H9 (cell line): ENCODE measurements at places on chromosomes 12 and 14. TPM values are rescaled to one million over a fixed set of nuclear protein-coding genes. Genes with fewer than 3 reads are reported as not detected.
A peak's percentile ranks its signal among the peaks of the same experiment; 100 is the strongest.

DNA sequence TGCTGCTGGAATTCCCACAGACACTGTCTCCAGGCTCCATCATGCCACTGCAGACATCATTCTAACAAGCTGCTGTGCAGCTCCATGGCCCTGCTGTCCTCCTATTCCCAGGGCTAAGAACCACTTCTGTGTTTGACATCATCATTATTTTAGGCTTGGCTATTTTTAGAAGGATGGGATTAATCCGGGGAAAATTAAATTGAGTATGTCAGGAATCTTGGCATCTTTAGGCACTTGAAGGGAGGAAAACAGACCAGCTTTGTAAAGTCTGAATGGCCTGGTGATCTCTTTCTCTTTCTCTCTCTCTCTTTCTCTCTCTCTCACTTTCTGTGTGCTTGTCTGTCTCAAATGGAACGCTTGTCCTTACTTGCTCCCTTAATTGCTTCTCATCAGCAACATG is 568.3 kb upstream of the FLRT2 start:
- DNase-seq, result no peak

- no peak for DNase-seq
These were observed 54.3 kb upstream of the PYGL start for GRCh38 chr14:50998612-50999011.

DNA sequence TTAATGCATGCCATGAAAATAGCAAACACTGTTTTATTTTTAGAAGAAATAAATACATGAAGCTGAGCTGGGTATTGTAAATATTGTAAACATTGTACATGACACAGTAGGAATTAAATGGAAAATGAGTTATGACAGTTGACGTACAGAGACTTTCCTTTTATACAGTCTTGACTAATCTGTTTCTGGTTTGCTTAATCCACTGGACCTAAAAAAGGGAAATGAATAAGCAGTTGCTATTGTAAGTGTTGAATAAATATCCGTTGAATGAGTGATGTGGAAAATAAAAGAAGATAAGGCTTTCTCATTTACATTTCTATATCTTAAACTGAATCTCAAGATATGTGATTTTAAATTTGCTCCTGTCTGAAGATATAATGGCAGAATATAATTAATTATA is 15.0 kb downstream of the PMCH start:
- no peak for DNase-seq

GRCh38 chr14:105885561-105886320 is 359.4 kb downstream of the TMEM121 start:
- no peak for DNase-seq

- DNase-seq, result no peak
These were observed 1493.1 kb upstream of the FLRT2 start for GRCh38 chr14:84036840-84037239.

DNA sequence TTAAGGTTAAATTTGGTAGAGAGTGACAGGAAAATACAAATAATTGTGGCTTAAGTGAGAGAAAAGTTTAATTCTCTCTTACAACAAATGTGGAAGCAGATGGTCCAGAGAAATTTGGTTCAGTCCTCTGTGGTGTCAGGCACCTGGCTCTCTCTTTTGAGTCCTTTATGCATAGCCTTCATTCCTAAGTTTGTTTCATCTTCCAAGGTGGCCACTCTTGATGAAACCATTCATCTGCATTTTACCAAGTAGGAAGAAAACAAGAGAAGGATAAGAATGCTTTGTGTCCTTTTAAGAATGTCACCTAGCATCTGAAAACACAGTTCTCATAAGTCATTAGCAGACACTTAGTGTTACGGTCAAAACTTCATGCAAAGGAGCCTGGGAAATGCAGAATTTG is 442.5 kb downstream of the CCER1 start:
- DNase-seq, result no peak

- no peak for DNase-seq
These were observed 14.5 kb downstream of the DPF3 start for GRCh38 chr14:72879431-72879830.

DNA sequence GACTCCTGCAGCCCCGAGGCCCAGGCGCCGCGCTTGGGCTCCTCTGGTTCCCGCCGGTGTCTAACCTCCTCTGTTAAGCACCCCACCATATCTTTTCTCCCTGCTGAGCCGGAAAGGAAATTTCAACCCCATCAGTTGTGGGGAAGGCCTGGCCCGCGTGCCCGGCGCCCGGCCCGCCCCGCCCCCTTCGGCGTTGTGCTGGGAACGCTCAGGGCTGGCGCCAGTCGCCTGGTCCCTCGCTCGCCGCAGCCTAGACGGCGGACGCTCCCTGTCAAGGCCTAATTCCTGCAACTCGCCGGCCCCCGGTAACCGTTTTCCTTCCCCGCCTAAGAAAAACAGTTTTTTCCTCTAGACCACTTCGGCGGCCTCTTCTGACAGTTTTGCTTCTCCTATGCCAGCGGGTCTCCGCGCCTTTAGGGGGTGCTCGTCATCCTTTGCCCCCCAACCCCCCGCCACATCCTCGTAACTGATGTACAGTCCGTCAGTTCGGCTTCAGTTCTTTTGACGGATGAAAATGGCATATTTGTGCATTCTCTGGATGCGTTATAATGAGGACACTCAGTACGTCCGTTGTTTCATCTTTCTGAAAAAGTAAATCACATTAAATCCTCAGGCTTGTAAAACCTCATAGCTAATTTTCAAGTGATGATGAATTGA is 506 bp upstream of the NAP1L1 start:
- no peak for DNase-seq

DNA sequence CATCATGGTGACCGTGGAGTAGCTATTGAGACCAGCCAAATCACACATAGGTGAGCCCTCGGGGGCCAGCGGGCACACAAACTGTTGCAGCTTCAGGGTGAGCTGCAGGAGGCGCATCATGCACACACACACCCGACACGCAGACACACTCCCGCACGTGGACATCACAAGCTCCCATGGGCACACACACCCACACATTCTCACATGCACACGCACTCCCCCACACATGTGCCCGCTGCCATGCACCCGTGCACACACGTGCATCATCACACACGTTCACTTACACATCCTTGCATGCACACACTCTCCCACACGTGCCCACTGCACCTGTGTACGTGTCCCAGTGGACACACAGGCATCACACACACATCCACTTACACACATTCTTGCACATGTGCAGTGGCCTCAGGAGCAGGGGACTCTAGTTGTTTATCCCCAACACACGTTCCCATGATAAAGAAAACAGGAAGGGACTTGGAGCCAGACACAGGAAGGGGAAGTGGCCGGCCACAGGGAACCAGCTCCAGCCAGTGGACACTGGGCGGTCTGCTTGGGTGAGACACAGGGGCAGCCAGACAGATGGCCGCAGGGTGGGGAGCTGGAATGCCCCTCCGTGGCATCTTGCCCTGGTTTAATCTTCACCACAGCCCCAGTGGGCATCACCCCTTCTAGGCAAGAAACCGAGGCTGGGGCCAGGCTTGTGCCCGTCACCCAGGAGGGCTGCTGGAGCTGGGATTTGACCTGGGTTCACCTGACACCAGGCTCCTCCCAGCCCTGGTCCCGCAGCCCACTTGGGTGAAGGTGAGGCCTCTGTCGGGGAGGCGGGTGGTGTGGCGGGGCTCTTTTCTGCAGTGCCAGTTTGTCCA is 49.7 kb downstream of the CYP46A1 start:
- DNase-seq, result peak; percentile 24

GRCh38 chr12:65570451-65571130 is 253.7 kb upstream of the HMGA2 start:
- DNase-seq, result no peak

DNA sequence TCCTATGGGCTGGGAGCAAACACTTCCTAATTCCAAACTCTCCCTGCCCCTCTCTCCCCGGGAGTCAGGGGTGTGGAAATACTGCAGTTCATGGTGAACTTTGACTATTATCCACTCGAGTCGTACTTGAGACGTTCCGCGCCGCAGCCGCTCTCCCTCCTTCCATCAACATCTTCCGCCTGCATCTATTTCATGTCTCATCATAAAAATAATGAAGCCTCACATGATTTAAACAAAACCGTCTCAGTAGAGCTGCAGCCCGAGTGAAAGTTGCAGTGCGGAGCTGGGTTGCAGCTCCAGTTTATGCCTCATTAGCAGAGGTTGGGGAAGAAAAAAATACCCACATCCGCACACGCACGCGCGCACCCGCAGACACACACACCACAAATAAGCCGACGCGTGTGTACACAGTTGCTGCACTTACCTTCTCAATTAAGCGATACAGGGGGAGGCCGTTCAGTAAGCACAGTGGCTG is 283 bp downstream of the LMO3 start:
- no peak for DNase-seq

DNA sequence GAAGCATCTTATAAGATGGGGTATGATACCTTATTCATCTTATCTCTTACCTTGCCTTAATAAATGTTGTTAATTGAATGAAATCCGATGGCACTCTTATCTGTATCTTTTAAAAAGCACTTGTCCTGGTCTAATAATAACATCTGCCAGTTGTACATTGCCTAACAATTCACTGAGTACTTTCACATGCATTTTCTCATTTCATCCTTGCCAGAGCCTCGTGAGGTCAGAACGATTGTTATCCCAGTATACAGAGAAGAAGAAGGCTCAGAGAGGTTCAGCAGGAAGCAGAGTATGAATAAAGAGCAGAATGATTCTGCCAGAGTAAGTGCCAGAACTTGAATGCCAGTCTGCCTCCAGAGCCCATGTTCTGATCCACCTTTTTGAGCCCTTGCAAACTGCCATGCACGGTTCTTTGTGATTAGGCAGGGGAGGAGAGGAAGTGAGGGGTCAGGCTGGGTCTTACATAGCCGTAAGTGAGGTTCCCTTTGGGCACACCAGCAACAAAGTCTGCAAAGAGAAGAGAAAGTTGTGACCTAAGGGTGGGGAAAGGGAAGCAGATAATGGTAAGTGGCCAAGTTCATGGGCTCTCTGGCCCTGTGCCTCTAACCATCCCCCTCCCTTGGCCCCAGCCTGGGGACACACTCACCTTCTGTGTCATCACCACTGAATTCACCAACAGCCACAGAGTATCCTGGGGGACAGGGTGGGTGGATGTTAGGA is 11.7 kb downstream of the ITGA5 start:
- DNase-seq, result no peak

- peak; percentile 92 for DNase-seq
These were observed 23.0 kb downstream of the FAM222A start for GRCh38 chr12:109736552-109737108.

DNA sequence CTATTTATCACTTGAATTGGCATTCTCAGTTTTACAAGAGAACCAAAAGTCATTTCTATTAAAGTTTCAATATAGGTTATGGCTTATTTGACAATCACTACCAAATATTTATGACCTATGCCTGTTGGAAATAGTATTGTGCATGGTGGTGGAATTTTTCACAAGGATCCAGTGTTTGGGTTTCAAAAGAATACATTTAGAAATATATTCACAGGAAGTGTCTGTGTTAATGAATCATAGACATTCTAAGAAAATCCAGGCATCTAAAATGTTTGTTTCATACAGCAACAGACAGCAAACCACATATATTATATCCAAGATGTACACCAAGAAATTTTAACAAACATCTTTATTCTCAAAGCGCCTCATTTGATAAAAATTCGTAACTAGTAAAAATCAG is 92.7 kb downstream of the MED13L start:
- no peak for DNase-seq

- DNase-seq, result no peak
These were observed 57.4 kb downstream of the PAPOLA start for GRCh38 chr14:96559571-96559970.

- no peak for DNase-seq
These were observed 90.1 kb upstream of the FOXG1 start for GRCh38 chr14:28676479-28676878.

DNA sequence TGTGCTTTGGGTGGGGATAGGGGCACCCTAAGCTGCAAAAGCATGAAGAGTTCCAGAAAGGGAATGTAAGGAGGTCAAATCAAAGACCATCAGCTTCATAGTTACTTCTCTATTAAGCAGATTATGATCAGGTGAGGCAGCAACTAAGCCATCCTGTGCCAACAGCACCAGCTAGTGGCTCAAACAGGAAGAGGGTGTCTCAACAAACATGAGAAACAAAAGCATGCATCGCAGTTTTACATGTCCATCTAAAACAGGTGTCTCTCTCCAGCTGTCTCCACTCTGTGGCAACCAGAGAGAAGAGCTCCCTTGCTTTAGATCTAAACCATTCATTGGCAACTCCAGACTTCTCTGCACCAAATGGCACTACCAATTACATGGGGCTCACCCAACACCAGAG is 52.9 kb downstream of the ACTN1 start:
- DNase-seq, result no peak

GRCh38 chr12:58583940-58584339 is 336.4 kb downstream of the LRIG3 start:
- DNase-seq, result no peak

- DNase-seq, result no peak
These were observed 831.0 kb downstream of the C12orf50 start for GRCh38 chr12:87198181-87198580.

DNA sequence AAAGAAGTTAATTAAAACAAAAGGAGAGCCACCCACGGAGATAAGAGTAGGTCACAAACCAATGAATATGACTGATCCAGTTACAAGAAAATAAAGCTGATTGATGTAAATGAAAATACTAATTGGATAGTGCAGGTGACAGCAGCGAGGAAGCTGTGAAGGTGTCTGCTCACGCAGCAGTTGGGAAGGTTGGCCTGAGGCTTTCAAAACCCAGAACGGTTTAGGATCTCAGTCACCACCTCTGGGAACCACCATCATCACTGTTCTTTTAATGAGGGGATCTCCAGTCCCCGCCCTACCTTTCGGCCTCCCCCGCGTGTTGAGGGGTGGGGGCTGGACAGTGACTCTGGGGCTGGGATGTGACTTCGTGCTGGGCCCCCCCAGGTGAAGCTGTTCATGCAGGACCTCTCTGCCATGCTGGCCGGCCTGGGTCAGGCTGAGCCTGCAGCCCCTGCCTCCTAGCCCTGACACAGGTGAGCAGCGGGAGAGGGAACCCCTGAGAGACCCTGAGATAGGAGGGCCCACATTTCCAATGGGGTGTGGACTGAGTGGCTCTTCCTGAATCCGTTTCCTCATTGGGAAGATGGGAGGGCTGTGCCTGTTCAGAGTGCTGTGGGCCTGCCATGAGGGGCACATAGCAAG is 7.8 kb downstream of the CFAP73 start:
- no peak for DNase-seq

TAS2R8 gene
- not detected in 2 replicates for total RNA-seq

MYO1H gene
- total RNA-seq, result 0.11 and 0.26 TPM in 2 replicates

RERG gene
- 0.18 TPM in 1 of 2 replicates, not detected in the other for total RNA-seq

KRT4 gene
- total RNA-seq, result not detected in 2 replicates

CDH24 gene
- total RNA-seq, result 16.7 and 16.9 TPM in 2 replicates

PRH2 gene
- total RNA-seq, result not detected in 2 replicates

PLEKHD1 gene
- total RNA-seq, result 0.29 and 0.37 TPM in 2 replicates
